Stimulated activated CD8-positive, alpha-beta memory T cell treated with anti-CD3 and anti-CD28 coated beads, Interleukin-7, amount 100 ng/mL, for 4 hours (primary cell): ENCODE measurements at places on chromosomes 4 and X.

DNA sequence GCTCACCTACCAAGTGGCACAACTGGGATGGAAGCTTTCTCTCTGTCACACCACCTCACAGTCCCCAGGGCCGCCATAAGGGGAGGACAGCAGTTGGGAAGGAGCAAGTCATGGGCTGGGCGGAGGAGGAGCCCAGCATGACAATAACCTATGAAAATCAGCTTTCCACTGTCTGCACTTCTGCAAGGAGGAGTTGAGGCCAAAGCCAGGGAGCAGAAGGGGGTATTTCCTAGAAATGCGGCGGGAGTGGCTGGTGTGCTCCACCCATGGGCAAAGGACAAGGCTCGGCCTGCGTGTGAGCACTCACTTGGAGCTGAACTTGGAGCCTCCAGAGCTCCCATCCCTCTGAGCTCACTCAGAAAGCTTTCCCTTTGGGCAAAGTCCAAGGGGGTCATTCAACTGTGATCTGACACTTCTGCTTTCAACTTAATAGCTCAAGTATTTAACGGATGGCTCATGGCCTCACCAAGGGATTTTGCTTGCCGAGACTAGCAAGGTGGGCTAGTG is 18.5 kb downstream of the APLN start:
- no peak for DNase-seq

DNA sequence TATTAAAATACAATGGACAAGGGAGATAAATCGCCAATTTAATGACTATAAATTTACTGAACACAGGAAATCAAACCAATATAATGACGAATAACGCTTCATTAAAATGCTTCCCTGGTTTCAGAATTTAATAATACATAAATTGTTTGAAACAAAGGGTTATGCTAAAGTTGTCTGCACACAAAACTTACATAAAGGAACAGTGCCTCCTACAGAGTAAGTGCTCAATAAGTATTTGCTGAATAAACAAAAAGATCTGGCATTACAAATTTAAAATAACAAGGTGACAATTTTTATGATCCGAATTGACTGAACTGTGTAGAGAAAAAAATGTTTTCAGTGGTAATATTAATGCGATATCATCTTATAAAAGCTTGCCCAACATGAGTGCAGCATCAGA is 69.6 kb downstream of the NOCT start:
- DNase-seq, result no peak

DNA sequence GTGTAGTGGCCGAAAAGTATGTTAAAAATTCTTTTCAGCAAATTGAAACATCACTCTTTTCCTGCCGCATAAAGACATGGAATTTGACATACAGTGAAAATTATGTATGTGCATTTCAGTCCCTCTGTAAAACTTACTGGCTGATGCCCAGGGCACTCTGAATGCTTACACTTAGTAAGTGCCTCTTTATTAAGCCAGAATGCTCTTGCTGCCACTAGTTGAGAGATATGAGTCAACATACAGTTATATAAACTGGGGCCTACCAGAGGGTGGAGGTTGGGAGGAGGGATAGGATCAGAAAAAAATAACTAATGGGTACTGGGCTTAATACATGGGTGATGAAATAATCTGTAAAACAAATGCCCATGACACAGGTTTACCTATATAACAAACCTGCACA is 38.1 kb upstream of the TRPC5 start:
- DNase-seq, result no peak

DNA sequence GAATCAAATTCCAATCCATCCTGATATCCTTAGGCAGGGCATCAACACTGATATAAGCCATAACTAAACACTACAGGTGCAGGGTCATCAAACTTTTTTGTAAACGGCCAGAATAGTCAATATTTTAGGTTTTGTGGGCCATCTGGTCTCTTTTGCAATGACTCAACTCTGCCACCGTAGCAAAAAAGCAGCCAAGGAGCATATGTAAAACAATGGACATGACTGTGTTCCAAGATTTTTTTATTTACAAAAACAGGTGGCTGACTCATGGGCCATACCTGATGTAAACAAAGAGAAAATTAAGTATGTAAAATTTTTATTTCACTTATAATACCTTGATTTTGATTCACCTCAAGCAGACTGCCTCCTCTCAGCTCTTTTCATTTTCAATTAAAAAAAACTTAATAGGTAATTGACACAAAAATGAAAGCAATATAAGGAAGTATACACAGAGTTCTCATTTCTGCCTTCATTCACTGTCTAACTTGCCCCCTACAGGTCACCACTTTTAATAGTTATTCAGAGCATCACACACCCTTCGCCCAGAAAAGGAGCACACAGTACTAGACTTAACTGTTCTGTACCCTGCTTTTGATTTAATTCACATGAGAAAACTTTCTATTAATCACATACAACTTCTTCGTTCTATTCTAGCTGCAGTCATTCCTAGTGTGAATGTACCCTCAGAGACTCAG is 35.3 kb upstream of the GPM6B start:
- no peak for DNase-seq

DNA sequence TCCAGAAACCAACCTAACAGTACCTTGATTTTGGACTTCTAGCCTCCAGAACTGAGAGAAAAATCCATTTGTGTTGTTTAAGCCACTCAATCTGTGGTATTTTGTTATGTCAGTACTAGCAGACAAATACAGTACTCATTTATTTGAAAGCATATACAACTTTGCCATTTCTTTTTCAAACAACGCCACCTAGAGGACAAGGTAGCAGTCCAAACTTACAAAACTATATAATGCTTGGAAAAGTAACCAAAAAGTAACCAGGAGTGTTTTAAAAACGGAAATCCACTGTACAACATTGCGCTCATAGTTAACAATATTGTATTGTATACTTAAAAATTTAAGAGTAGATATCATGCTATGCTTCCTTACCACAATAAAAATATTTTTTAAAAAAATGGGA is 37.0 kb upstream of the FGF13 start:
- no peak for DNase-seq

- DNase-seq, result no peak
Measured at GRCh38 chr4:97720869-97721432, 422.3 kb downstream of the STPG2 start.

GRCh38 chrX:119885554-119886428 is 9.9 kb upstream of the AKAP14 start:
- no peak for DNase-seq

DNA sequence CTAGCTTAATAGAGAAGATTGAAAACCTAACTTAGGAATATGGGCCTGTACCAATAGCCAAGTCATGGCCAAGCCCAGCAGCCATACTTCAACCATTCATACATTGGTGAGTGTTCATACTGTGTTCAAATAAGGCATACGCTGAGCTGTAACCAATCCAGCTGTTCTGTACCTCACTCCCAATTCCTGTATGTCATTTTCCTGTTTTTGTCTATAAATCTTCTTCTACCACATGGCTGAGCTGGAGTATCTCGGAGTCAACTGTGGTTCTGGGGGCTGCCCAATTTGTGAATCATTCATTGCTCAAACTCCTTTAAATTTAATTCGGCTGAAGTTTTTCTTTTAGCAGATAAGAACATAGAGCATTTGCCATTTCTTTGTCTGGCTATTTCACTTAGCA is 195.3 kb upstream of the ANKRD50 start:
- DNase-seq, result no peak

- no peak for DNase-seq
Measured at GRCh38 chrX:153983321-153983801, 10.8 kb downstream of the TMEM187 start.

DNA sequence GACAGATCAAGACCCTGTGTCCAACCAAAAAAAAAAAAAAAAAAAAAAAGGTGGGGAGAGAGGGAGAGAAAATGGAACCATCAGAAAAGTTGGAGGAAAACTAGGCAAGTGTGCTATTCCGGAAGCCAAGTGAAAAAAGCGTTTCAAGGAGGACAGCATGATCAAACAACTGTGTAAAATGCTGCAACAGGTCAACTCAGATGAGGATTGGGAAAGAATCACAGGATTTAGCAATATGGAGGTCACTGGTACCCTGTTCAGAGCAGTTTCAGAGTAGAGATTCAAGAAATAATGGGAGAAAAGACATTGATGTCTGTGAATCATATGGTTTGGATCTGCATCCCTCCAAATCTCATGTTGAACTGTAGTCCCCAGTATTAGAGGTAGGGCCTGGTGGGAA is 47.5 kb downstream of the TIGD4 start:
- no peak for DNase-seq

- no peak for DNase-seq
Measured at GRCh38 chr4:38155589-38156294, 195.5 kb downstream of the PTTG2 start.

DNA sequence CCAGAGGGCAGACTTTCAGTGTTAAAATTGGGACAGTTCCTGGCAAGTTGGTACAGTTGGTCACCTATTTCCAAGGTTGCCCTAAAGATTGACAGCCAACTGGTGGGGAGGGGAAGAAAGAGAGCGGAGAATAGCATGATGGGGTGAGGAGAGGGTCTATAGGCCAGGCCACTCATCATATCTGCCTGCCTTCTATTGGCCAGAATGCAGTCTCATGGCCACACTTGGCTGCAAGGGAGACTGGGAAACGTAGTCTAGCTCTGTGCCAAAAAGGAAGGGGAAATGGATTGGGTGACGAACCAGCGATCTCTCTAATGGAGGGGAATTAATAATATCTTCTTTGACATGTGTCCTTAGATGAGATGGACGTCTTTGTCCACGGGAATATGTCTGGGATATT is 197.4 kb upstream of the ATP6AP2 start:
- DNase-seq, result no peak

DNA sequence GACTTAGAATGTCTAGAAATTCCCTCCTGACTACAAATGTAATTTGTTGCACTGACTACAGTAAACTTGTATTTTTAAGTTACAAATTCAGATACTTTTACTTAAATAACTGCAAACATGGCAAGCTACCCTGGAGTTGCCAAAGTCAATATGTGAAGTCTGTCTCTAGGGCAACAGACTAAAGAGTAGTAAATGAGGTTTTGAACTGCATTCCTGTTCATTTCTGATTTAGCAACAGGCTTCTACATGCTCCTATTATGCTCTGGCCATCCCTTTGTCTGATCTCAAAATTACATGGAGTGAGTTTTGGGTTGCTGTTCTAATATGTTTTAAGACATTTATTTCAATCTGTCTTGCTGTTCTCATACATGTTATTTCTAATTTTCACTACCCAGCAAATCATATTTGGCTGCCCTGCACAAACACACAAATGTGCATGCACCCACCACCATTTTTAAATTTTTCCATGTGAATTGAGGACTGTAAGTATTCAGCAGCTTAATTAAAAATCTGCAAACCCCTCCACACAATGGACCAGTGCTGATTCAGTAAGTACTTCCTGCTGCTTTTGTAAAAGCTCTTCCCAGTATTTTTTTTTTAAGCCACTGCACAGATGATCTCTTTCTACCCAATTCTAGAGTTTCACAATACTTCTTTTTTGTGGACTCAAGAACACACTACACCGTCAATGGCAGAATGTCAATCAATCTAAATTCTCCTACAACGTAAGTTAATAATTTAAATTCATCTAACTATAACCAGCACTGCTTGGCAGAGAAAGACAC is 26.7 kb downstream of the SH3RF1 start:
- no peak for DNase-seq

DNA sequence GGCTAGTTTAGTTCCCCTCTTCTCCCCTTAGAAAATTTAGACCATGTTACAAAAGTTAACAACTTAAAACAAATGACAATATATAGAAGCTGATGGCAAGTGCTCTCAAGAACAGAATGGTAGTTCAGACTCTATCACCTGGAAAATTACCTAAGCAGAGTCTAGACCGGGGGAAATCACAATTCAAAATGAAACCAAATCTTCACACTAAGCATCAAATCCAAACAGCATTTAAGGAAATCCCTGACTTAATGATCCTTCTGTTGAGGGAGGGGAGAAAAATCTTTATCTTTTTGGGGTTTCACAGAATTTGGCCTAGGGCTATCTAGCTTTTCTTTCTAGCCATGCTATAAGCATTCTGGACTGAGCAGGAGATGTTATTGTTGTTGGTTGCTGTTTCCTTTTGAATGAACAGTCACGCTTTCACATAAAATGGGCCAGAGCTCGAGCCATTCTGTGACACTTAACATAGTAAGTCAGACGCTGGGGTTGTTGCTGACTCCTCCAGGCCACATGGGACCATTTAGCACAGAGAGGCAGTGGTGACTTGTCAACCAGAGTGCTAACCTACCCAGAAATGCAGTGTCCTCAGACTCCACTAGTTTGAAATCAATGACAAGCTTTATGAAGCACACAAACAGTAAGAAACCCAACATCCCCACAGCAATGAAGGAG is 16.0 kb upstream of the LSM6 start:
- DNase-seq, result no peak

DNA sequence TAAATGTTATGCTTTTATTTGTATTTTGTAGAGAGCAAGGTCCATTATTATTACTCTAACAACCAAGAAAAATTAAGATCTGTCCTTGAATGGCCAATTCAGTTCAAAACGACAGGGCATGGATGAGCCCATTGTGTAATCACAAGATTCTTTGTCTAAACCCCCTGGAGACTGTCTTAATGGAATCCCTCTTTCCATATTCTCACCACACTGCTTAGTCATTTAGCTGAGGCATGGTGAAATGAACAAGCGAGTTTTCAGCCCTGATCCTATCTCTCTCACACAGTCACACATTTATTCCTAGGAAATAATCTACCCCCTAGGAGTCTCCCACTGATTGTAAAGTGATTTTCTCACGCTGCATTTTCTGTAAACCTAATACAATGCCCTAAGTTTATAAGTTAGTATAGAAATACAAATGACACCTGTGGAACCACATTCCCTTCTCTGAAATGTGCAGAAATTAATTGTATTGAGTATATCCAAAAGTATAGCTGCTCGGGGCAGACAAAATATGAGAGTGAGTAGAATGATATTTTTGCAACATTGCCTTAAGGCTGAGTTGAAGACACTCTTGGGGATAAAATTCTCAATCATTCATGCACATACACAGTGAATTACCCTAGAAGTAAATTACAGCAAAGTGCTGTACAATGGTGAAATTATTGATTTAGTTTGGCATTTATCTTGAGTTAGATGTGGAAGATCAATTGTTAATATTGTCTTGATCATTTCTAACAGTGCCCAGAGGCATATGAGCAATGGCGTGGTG is 119.7 kb upstream of the PCDH7 start:
- no peak for DNase-seq

DNA sequence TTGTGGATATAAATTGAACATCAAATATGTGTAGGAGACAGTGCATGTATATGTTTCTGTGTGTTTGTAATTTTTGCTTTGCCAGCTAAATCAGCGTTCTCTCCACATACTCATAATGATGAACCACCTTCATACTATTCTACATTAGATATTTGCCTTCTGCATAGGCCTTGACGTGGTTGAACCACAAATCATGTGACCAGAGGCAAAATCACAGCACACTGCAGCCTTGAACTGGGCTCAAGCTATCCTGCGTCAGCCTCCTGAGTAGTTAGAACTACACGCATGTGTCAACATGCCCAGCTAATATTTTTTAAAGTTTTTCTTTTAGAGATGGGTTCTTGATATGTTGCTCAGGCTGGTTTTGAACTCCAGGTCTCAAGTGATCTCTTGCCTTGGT is 9.5 kb downstream of the UBQLN2 start:
- DNase-seq, result no peak

DNA sequence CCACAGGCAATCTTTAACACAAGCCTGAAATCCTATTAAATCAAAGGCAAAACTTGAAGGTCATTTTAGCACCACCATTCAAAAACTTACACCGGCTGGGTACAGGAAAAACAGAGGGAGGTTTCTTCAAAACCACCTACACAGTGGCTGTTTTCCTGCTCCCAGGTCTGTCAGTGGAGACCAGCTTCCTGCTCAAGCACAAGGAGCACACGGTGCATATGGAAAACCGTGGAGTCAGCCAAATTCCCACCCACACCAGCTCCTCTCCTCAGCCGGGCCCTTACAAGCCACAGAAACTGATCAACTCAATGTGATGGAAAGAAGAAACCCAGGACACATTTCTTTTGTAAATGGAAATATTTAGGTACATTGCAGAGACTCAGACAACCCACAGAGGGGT is 14.3 kb upstream of the FAM241A start:
- no peak for DNase-seq
